ENCODE measurements at places on chromosomes 11 and 22. TPM values are rescaled to one million over a fixed set of nuclear protein-coding genes. Genes with fewer than 3 reads are reported as not detected.

GRCh38 chr11:87437133-87437843 lies 399.6 kb downstream of the TMEM135 start:
- no peaks in the 10 kb centered on the region for H3K36me3 ChIP-seq
- no peak overlapping the region for H3K27ac ChIP-seq
- H3K27me3 ChIP-seq: no peaks in the 10 kb centered on the region
- peaks cover 14% of the 10 kb centered on the region for H3K4me1 ChIP-seq
- no peak overlapping the region for H3K4me3 ChIP-seq

GRCh38 chr22:49090853-49091135 lies 736.9 kb downstream of the BRD1 start:
- no peak overlapping the region for H3K4me3 ChIP-seq
- no peaks in the 10 kb centered on the region for H3K36me3 ChIP-seq
- no peak overlapping the region for H3K27ac ChIP-seq
- no peak for DNase-seq
- no peaks in the 10 kb centered on the region for H3K4me1 ChIP-seq
- no peaks in the 10 kb centered on the region for H3K27me3 ChIP-seq

DNA sequence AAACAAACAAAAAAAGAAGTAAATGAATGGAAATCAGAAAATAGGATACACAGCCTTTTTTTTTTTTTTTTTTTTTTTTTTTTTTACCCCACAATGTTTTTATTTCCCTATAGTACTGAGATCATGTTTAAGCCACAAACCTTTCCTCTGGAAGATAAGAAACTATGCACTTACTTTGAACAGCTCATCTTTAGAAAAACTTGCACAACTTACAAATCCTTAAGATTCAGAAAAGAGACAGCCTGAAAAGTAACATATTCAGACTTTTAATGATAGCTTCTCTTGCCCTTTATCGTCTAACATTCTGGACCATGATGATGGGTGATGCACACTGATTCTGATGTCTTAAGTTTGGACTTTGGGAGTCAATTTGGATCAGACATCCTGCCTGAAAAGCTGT lies 80.3 kb downstream of the TNRC6B start:
- DNase-seq: no peak
- no peak overlapping the region for H3K27ac ChIP-seq
- H3K4me3 ChIP-seq: no peak overlapping the region
- peaks cover 39% of the 10 kb centered on the region for H3K4me1 ChIP-seq

DNA sequence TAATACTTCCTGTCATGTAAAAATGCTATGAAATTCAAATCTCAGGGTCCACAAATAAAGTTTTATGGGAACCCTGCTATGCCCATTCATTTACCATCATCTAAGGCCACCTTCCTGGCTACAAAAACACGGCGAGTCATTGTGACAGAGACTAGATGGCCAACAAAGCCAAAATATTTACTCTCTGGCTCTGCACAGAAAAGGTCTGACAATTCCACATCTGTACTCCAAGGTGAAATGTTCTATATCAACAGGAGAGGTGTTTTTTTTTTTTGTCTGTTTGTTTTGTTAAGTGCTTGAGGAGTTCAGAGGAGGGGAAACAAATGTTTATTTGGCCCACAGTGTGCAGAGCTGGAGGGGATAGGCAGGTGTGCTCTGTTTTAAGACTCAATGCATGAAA lies 18.6 kb upstream of the TMA7B start:
- H3K27me3 ChIP-seq: no peaks in the 10 kb centered on the region
- H3K4me3 ChIP-seq: no peak overlapping the region
- H3K36me3 ChIP-seq: no peaks in the 10 kb centered on the region
- H3K27ac ChIP-seq: no peak overlapping the region
- no peaks in the 10 kb centered on the region for H3K4me1 ChIP-seq

DNA sequence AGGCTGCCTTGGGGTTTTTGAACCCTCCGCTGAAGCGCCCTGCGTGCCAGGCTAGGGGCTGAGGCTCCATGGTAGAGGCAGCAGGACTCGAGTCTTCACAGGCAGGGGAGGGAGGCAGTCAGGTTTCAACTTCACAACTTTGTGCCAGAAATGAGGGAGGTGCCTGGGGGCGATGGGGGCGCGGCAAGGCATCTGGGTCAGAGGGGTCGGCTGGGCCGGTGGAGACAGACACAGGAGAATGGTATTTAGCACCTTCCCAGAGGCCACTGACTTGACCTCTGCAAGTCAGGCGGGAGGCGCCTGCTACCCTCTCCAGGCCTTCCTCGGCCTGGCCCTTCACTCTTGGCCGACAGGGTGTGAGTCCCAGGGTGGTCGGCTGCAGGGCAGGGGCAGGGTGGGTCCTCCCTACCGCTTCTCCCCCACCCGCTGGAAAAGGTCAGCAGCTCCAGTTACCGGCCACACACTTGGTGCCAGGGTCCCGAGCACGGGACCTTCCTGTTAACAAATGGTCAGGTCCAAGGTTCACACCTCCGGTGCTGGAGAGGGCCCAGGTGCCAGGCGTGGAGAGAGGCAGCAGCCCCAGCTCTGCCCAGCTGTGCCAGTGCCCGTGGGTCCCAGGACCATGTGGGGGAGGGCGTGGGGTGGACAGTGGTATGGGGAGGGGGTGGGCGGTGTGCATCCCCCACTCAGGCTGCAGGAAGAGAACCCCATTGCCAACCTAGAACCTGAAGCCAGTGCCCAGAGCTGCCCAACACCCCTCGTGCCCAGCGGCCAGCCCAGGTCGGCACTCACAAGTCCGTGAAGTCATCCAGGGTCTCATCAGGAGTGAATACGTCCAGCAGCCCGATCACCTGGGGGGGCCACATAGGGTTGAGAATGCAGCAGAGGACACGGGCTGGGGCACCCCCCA lies 3.8 kb downstream of the MAPK12 start:
- no peaks in the 10 kb centered on the region for H3K36me3 ChIP-seq
- H3K4me3 ChIP-seq: no peak overlapping the region
- no peak overlapping the region for H3K27ac ChIP-seq
- H3K4me1 ChIP-seq: peaks cover 21% of the 10 kb centered on the region
- no peaks in the 10 kb centered on the region for H3K27me3 ChIP-seq

- H3K4me3 ChIP-seq: no peak overlapping the region
- DNase-seq: no peak
- no peaks in the 10 kb centered on the region for H3K27me3 ChIP-seq
These were observed 99.2 kb upstream of the LMO1 start for GRCh38 chr11:8362899-8363298.

DNA sequence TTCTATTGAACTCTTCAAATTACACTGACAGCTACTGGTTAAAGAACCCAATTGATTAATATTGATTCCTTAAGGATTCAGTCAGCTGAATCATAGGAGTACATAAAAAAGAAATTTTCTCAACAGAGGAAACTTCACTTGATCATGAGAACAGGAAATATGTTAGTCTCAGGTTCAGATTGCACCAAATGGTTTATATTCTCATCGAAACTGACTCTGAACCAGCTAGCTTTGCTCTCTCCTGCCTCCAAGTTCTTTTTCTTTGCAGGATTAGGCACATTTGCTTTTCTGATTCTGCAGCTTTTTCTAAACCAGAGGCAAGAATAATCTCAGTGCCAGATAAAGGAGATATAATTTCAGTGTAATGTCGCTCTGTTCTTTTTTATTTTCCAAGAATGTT lies 33.2 kb upstream of the CTSC start:
- no peak overlapping the region for H3K27ac ChIP-seq
- no peaks in the 10 kb centered on the region for H3K36me3 ChIP-seq
- no peak for DNase-seq
- H3K27me3 ChIP-seq: no peaks in the 10 kb centered on the region
- no peaks in the 10 kb centered on the region for H3K4me1 ChIP-seq

DNA sequence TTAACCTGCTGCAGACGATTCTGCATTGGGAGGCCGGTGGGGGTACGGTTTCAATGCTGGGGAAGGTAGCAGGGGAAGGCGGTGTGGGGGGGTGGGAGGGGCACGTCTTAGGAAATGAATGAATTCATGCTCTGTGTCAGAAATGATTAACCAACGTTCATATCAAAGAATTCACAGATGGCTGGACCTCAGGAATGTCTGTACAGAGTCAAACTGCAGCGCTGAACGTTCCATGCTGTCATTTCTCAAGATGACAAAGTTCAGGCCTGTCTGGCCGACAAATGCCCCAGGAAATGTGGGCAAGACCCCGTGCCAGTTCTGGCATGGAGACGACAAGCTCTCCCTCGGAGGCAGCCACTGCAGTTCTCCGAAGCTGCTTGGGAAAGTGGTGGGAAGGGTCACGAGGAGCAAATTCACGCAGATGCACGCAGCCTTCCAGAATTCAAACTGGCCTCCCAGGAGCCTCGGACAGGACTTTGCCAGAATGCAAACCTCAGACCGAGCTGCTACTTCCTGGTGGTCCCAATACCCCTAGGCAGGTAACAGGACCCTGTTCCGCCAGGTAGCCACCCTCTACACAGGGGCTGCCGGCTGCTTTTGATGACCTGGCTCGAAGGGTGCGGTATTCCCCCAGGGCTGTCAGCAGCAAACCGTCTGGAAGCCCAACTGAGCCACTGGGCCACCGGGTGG lies 81.5 kb downstream of the TRMU start:
- DNase-seq: no peak
- no peaks in the 10 kb centered on the region for H3K27me3 ChIP-seq
- H3K4me3 ChIP-seq: no peak overlapping the region
- no peak overlapping the region for H3K27ac ChIP-seq

GRCh38 chr22:38955250-38955905 lies 2.0 kb upstream of the APOBEC3A start:
- no peaks in the 10 kb centered on the region for H3K36me3 ChIP-seq
- no peak overlapping the region for H3K27ac ChIP-seq
- H3K4me3 ChIP-seq: no peak overlapping the region
- DNase-seq: peak; percentile 95
- H3K4me1 ChIP-seq: no peaks in the 10 kb centered on the region

- H3K4me3 ChIP-seq: no peak overlapping the region
- no peak overlapping the region for H3K27ac ChIP-seq
- no peaks in the 10 kb centered on the region for H3K4me1 ChIP-seq
- H3K27me3 ChIP-seq: no peaks in the 10 kb centered on the region
- H3K36me3 ChIP-seq: no peaks in the 10 kb centered on the region
- no peak for DNase-seq
These were observed 200.3 kb downstream of the C11orf91 start for GRCh38 chr11:33500332-33500731.

- no peaks in the 10 kb centered on the region for H3K36me3 ChIP-seq
- no peaks in the 10 kb centered on the region for H3K4me1 ChIP-seq
- H3K27ac ChIP-seq: no peak within 1 kb of the TSS
- H3K27me3 ChIP-seq: no peaks in the 10 kb centered on the region
- H3K4me3 ChIP-seq: no peak within 1 kb of the TSS
These were observed at the start of gene OR6X1 for GRCh38 chr11:123754101-123754568. Gene OR6X1 (minus strand): TSS chr11:123754518. CDS start chr11:123754518, 0 bp downstream.

DNA sequence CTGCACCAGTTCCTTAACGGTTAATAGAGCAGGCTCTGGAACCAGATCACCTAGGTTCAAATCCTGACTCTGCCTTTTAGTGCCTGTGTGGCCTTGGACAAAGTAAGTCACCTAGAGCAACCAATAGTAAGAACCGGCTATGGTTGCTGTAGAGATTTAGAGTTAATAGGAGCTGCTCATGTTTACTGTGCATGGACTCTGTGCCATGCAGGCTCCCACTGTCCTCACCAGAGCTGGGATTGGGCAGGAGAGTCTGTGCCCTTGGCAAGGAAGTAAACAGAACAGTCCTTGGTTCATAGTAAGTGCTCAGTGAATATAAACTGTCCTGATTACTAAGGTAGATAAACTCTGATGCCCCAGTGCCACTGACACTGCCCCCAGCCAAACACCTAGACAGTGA lies 1.4 kb upstream of the TP53I11 start:
- no peak overlapping the region for H3K27ac ChIP-seq
- H3K27me3 ChIP-seq: no peaks in the 10 kb centered on the region
- no peak overlapping the region for H3K4me3 ChIP-seq
- H3K4me1 ChIP-seq: peaks cover 11% of the 10 kb centered on the region
- H3K36me3 ChIP-seq: no peaks in the 10 kb centered on the region
- no peak for DNase-seq

DNA sequence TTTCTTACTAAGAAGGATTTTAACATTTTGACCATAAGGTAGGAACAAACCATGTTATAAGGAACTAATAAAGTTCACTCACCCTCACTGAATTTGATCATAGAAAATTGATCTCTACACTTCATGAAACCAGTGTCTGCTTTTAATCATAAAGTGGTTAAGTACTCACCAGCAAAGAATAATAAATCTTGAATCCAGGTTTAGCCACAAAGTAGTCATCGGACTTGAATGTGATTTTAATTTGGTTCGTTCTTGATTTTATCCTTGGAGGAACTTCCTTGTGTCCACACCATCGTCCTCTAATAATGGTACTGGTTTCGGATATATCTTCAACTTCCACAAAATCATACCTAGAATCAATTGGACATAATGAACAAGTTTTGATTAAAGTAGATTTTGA lies 40.5 kb upstream of the DDI1 start:
- H3K4me3 ChIP-seq: no peak overlapping the region
- H3K36me3 ChIP-seq: no peaks in the 10 kb centered on the region
- no peaks in the 10 kb centered on the region for H3K27me3 ChIP-seq
- H3K4me1 ChIP-seq: no peaks in the 10 kb centered on the region
- DNase-seq: no peak

DNA sequence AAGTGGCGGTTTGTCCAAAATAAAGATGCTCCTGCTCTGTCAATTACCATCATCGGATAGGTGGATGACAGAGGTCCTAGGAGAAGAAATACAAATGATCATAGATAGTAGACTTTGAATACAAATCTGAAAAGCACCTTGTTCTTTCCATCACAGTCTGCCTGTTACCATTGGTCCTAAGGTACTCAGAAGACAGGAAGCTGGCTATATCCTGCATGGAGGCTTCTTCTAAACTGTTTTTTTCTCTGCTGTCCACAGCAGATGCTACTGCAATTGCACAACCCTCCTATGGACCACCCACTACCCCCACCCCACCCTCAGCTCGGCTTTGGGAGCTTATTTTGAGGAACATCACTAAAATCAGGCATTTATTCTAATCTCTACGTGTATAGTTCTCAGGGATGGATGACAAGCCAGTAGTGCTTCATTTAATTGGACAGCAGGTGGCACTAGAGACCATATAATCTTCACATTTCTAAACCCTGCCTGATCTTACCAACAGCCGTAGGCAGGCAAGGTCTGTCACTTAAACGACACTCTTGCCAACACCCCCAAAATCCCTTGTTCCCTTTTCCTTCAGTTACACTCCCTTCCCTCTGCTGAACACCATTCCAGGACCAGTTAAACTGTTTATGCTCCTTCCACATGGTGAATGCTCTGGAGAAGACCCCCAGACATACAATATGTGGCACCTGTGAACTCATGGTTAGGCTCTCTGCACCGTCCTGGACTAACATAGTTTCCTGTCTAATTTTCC lies 6.6 kb upstream of the PTS start:
- no peaks in the 10 kb centered on the region for H3K36me3 ChIP-seq
- peaks cover 10% of the 10 kb centered on the region for H3K4me1 ChIP-seq
- DNase-seq: no peak
- no peaks in the 10 kb centered on the region for H3K27me3 ChIP-seq

GRCh38 chr11:102317768-102318103 lies 452 bp downstream of the BIRC3 start:
- no peaks in the 10 kb centered on the region for H3K27me3 ChIP-seq
- H3K4me3 ChIP-seq: peak overlapping the region; percentile 66
- no peak for DNase-seq
- H3K4me1 ChIP-seq: peaks cover 41% of the 10 kb centered on the region
- peak overlapping the region; percentile 84 for H3K27ac ChIP-seq

GRCh38 chr11:125929445-125930075 lies 16.3 kb upstream of the VSIG10L2 start:
- H3K4me1 ChIP-seq: no peaks in the 10 kb centered on the region
- no peak for DNase-seq
- no peaks in the 10 kb centered on the region for H3K36me3 ChIP-seq
- H3K4me3 ChIP-seq: no peak overlapping the region
- H3K27me3 ChIP-seq: no peaks in the 10 kb centered on the region

NRGN gene
- 0.98 TPM for total RNA-seq

FAM180B gene
- total RNA-seq: not detected

MMP13 gene
- 0.98 TPM for total RNA-seq

SLC22A25 gene
- total RNA-seq: 0.98 TPM

TMEM45B gene
- 10.1 TPM for total RNA-seq

RAPSN gene
- not detected for total RNA-seq

BARX2 gene
- 25.3 TPM for total RNA-seq

CASP1 gene
- total RNA-seq: 23.3 TPM

PRRG4 gene
- 21.1 TPM for total RNA-seq
